Natural killer cell treated with Interleukin-12 subunit alpha and Interleukin-12 subunit beta and Interleukin-15 and Interleukin-18, amount 100 ng/mL, for 72 hours (primary cell): ENCODE measurements at places on chromosomes 12 and 14. TPM values are rescaled to one million over a fixed set of nuclear protein-coding genes. Genes with fewer than 3 reads are reported as not detected.

- no peaks in the 10 kb centered on the region for H3K4me1 ChIP-seq
- peaks cover 6% of the 10 kb centered on the region for H3K27me3 ChIP-seq
- H3K4me3 ChIP-seq, result no peak overlapping the region
- no peak overlapping the region for H3K27ac ChIP-seq
- H3K36me3 ChIP-seq, result no peaks in the 10 kb centered on the region
Measured at GRCh38 chr14:58794993-58795762, 157.4 kb downstream of the DACT1 start.

DNA sequence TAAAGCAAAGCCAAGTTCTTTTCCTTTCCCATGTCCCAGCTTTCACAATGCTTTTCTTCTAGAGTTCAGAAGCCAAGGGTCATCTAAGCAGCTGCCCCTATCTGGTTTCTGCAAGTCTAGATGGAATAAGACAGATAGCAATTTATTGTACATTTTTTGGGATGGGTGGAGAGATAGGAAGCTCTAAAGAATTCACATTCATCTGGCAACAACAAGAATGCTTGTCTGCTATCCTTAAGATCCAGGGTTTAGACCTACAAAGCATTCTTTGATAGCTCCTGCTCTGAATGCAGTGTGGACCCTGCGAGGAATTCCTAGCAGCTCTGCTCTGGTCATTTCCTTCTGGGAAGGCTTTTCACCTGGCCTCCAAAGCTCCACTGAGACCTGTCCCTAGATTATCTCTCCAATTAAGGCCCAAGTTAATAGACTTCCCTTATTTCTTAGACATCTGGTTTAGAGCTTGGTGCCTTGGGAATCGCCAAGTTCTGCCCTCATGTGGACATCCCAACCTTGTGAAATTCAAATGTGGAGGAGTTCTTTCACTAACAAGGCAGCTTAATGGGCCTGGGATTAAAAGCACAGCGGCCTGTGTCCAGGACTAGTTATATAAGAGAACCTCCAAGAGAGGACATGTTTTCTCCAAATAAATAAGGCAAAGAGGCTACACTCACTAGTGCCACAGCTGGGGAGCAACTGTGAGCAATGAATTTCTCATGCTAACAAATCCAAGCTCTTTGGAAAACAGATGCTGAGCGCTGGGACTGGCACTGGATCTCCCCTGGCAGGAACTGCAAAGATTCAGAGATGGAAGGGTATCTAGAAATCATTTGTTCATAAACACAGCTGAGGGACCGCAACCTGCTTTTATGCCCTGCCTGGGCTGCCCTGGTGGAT, 384.5 kb upstream of the DDHD1 start:
- no peaks in the 10 kb centered on the region for H3K4me1 ChIP-seq
- H3K27ac ChIP-seq, result no peak overlapping the region
- no peaks in the 10 kb centered on the region for H3K27me3 ChIP-seq
- H3K4me3 ChIP-seq, result no peak overlapping the region

DNA sequence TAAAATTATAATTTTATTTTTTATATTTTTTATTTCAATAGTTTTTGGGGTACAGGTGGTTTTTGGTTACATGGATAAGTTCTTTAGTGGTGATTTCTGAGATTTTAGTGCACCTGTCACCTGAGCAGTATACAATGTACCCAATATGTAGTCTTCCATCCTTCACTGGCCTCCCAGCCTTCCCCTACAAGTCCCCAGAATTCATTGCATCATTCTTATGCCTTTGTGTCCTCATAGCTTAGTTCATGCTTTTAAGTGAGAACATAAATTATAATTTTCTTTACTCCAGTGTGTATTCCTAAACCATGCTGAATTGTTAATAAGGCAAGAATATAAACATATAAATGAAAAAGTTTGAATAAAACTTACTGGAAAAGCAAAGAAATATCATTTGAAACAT, 19.1 kb upstream of the NFKBIA start:
- no peaks in the 10 kb centered on the region for H3K27me3 ChIP-seq
- no peak overlapping the region for H3K4me3 ChIP-seq
- peaks cover 8% of the 10 kb centered on the region for H3K4me1 ChIP-seq
- no peaks in the 10 kb centered on the region for H3K36me3 ChIP-seq

GRCh38 chr12:54060174-54060974, 6.7 kb downstream of the HOXC4 start:
- no peak for DNase-seq
- no peak overlapping the region for H3K27ac ChIP-seq
- no peaks in the 10 kb centered on the region for H3K36me3 ChIP-seq
- no peaks in the 10 kb centered on the region for H3K4me1 ChIP-seq
- peaks cover 59% of the 10 kb centered on the region for H3K27me3 ChIP-seq

The IL22 gene
- 3.4 TPM for total RNA-seq

DNA sequence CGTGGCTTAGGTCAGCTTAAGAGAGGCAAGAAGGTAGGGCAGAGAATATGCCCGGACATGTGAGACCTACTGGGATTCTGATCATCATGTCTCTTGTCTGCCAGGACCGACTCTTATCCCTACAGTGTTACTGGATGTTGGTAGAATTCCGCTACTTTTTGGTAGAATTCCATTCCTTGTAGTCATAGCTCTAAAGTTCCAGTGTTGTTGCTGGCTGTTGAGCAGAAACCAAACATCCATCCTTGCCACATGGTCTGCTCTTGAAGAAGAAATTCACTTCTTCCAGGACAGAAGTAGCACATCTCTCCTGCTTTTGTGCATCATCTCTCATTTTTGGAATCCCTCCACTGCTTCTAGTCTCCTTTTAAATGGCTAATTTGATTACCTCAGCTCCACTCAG, 453.7 kb downstream of the RPL10L start:
- H3K4me3 ChIP-seq, result no peak overlapping the region
- H3K36me3 ChIP-seq, result no peaks in the 10 kb centered on the region
- H3K27me3 ChIP-seq, result no peaks in the 10 kb centered on the region
- H3K4me1 ChIP-seq, result no peaks in the 10 kb centered on the region
- DNase-seq, result no peak

- no peak for DNase-seq
- no peaks in the 10 kb centered on the region for H3K36me3 ChIP-seq
- H3K4me1 ChIP-seq, result no peaks in the 10 kb centered on the region
- no peaks in the 10 kb centered on the region for H3K27me3 ChIP-seq
Measured at GRCh38 chr12:83823386-83824045, 1089.1 kb downstream of the SLC6A15 start.

The KERA gene
- not detected for total RNA-seq

DNA sequence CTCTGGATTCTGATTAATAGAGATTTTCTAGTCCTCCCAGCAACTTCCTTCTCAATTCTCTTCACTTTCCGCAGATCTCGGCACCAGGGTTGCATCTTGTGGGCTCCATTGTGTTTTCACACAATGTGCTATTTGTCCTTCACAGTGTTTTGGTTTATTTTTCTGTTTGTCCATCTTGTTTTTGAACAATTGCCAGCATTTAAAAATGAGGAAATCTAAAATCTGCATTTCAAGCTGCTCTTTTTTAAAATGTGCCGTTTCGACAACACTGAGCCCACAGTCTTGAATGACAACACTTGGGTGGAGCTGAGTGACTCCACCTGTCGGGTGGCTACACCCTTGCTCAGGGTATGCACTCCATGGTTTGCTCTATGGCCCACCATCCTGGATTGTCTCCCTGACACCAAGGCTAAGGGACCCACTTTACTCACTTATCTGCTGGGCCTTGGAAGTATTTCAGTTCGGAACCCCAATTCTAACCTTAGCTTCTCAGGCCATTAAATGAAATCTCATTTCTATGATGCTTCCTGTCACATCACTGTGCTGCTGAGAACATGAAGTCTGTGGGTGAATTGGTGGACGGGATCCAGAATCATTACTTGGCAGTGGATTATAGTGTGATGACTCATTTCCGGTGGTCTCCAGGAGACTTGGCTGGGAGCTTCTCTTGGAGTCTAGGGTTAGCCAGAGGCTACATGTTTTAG, 3.4 kb upstream of the MYRFL start:
- H3K4me1 ChIP-seq, result no peaks in the 10 kb centered on the region
- no peak for DNase-seq
- no peaks in the 10 kb centered on the region for H3K36me3 ChIP-seq
- peaks cover 9% of the 10 kb centered on the region for H3K27me3 ChIP-seq

The TAS2R9 gene
- not detected for total RNA-seq

The KRT6C gene
- total RNA-seq, result not detected
